ENCODE measurements at places on chromosomes 7 and 10.
A peak's percentile ranks its signal among the peaks of the same experiment; 100 is the strongest.

GRCh38 chr7:156504006-156504405 is 136.6 kb upstream of the RNF32 start:
- DNase-seq: no peak

GRCh38 chr10:48821692-48822091 is 117.9 kb downstream of the LRRC18 start:
- DNase-seq: no peak

- no peak for DNase-seq
Observed at GRCh38 chr10:2425320-2425719, 642.0 kb upstream of the PFKP start.

DNA sequence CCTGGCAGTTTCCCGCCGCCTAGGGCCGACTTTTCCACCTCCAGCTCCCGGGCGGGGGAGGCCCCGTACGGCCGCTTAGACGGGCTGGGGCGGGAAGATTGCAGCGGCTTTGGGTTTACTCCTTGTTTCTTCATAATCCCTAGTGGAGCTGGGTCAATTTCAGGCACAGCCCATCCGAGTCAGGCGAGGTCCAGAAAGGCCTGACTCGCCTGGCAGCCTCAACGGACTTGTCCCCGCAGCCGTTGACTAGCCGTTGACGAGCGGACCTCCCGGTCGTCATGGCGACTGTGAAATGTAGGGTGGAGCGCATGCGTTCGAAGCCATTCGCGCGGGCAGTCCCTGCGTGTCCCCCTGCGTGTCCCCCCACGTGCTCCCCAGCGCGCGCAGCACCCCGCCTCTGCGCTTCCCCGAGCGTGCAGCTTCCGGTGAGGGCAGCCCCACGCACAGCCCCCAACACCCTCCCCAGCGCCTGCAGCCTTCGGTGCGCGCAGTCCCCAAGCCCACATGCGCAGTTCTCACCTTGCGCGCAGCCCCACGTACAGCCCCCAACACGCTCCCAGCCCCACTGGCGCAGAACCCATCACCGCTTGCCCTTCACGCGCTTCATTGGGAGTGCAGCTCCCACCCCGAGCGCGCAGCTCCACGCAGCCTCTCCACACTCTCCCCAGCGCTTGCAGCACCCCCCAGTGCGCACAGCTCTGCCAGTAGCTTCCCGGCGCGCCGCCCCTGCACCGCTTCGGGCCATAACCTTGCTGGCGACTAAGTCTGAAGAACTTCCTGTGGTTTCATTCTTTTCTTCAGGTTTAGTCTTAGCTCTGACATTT is 67.8 kb downstream of the TBX20 start:
- DNase-seq: no peak

DNA sequence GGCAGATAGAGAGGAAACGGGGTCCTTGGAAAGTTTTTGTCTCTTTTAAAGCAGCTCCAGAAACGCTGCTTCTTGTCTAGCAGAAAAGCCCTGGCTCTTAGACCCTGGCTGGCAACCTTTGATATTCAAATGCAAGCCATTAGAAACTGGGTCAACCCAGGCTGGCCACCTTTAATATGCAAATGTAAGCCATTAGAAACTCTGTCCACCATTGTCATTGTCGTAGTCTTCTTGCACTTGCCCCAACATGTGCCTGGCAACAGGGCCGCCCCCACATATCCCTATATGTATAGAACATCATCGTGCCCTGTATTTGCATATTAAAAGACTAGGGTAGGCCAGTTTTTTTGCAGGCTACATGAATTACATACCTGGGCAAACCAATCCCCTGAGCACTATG is 621.3 kb upstream of the DPP6 start:
- DNase-seq: no peak

- peak; percentile 57 for DNase-seq
Observed at GRCh38 chr10:21217107-21217506, 308.4 kb downstream of the SKIDA1 start.

GRCh38 chr7:156088115-156088514 is 275.9 kb upstream of the SHH start:
- no peak for DNase-seq

GRCh38 chr10:69224862-69225657 is 4.9 kb downstream of the HKDC1 start:
- no peak for DNase-seq

DNA sequence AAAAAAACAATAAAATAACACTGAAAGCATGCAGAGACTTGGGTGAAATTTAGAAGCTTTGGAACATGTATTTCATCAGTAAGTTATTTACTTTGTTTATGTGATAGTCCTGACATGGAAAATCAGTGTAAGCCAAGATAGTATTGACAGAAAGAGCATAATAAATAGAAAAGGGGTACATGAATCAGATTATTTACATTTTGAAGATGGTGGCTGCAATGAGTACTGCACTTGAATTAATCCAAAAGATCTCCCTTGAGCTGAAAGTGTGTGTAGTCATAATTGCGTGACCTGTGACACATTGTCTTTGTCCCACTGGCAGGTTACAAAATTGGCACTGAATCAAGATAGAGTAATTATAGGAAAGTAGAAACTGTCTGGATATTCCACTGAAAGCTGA is 562.9 kb downstream of the GFRA1 start:
- DNase-seq: no peak

DNA sequence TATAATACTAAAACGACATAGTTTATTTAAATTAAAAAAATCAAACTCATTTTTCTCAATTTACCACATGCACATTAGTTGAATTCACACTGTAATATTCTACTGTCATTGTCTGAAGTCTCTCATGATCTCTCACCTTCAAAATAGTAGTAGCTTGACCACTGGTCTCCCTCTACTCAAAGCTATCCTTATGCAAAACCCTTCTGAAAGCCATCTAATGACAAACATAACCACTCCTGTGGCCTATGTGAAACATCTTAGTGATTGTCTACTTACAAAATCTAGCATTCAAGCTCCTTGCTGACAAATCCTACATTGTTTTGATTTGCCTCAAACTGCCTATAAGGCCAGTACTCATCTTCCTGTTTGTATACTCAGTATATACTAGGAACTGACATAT is 606.0 kb upstream of the GHITM start:
- DNase-seq: no peak

GRCh38 chr7:47552621-47553020 is 29.3 kb downstream of the TNS3 start:
- no peak for DNase-seq

- DNase-seq: peak; percentile 36
Observed at GRCh38 chr7:90211391-90212148, at the start of gene STEAP2. Gene STEAP2 (plus strand): TSS chr7:90211740. CDS start chr7:90225083, 13,343 bp downstream.

DNA sequence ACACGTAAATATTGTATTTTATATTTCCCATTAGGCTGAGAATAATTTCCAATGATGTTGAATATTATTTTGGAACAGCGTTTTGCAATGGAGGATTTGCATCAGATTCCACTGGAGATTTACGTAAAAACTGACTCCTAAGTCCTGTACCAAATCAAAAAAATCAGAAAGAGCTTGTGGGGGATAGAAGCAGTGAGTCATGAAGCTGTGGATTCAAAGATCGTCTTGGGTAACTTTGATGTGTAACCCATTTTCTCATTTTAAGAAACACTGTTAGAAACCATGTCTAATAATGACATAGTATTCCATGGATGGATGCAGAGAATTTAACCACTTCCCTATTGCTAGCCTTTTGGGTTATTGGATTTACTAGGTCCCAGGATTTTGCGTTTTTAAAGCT is 158.6 kb downstream of the INHBA start:
- DNase-seq: no peak

DNA sequence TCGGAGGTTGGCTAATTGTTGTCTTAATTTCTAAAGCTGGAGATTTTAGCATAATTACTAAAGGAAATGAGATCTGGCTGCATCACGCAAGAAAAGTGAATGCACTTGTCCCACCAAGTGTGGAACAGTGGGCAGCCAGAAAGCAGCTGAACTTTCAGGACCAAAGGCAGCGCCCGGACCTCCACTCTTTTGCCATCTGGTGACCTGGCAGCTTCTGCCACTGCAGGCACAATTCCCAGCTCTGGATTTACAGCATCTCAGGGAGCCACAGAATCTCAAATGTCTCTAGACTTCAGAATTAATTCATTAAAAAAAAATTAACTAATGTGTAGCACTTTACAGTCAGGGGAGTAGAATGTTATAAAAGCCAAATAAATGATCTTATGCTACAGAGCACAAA is 14.7 kb upstream of the OGDHL start:
- DNase-seq: no peak

DNA sequence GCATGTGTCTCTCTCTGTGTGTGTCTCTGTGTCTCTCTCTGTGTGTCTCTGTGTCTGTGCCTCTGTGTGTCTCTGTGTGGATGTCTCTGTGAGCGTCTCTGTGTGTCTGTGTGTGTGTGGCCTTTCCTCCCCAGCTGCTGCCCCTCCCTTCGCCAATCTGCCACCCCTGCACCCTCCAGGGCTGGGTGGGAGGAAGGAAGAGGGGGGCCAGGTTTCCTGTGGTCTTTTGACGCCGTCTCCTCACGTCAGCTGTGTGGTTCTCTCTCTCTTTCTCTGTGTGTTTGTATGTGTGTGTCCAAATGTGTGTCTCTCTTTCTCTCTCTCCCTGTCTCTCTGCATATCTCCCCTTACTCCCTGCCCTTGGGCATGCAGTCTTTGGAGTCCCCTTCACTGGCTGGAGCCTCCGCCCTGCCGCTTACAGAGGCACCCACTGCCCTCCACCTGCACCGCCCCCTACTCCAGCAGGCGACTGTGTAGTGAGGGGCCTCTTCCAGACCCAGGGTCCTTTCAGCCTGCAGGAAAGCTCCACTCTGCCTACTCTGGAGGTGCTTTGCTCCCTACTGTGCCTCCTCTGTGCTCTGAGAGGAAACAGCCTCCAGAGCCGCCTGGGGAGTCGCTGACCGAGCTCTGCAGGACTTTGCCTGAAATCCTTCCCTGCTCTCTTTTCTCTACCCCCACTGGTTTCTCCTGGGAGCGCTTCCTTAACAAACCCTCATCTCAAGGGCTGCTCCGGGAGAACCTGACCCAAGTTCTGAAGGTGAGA is 44.2 kb upstream of the C10orf71 start:
- DNase-seq: no peak

Data from pons (tissue), 1 donor.